ENCODE measurements at places on chromosomes 3 and 15. TPM values are rescaled to one million over a fixed set of nuclear protein-coding genes. Genes with fewer than 3 reads are reported as not detected.

SNX22 gene
- total RNA-seq: 0.20 TPM

KNL1 gene
- total RNA-seq: 9.7 TPM

DPPA2 gene
- total RNA-seq: not detected

EXD1 gene
- total RNA-seq: not detected

DNA sequence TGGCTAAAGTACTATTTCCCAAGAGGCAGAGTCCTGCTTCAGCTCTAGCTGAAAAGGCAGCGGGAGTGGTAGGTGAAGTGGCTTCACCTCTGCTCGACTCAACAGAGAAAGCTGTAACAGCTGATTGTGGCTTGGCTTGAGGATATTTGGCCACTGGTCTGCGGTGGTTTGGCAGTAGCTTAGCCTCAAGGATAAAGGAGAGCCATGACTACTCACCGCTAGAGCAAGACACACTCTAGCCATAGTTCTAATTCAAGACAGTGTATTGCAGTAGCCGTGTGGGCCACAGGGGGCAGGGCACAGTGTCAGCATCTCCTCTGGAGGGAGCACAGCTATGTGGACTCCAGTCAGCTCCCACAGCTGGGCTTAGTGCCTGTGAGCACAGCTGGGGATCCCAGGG is 23.5 kb downstream of the TPRG1 start:
- no peak for DNase-seq

GRCh38 chr15:89396723-89397652 is 62.4 kb upstream of the POLG start:
- no peak for DNase-seq

DNA sequence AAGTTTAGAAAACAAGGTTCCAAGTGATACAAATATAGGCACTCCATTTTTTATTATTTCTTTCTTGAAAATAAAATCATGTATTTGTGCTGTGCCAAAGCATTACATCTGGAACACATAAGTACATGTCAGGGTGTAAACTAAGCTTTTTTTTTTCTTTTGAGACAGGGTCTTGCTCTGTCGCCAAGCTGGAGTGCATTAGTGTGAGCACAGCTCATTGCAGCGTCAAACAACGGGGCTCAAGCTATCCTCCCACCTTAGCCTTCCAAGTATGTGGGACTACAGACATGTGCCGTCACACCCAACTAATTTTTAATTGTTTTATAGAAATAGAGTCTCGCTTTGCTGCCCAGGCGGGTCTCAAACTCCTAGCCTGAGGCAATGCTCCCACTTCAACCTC is 9.0 kb downstream of the SPATA12 start:
- DNase-seq: no peak

DNA sequence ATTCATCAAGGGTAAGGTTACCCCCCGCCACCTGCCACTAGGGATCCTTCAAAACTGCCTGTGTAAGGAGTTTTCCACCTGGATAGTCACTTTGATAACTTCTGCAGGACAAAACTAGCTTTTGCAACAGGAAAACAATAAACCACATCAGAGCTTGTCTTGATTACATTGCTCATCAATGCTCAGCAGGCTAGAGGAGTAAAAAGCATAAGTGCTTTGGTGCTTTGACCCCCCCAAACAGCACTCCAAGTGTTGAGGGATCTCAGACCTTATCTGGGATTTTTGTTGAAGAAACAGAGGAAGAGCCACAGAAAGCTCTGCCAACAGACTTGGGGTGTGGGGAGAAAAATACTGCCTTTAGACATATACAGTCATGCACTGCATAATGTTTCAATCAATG is 10.8 kb upstream of the PHLDB2 start:
- no peak for DNase-seq

- no peak for DNase-seq
Observed at GRCh38 chr3:40624189-40624769, 99.5 kb downstream of the ZNF621 start.
